ENCODE measurements at places on chromosomes 1 and 21. TPM values are rescaled to one million over a fixed set of nuclear protein-coding genes. Genes with fewer than 3 reads are reported as not detected.

DNA sequence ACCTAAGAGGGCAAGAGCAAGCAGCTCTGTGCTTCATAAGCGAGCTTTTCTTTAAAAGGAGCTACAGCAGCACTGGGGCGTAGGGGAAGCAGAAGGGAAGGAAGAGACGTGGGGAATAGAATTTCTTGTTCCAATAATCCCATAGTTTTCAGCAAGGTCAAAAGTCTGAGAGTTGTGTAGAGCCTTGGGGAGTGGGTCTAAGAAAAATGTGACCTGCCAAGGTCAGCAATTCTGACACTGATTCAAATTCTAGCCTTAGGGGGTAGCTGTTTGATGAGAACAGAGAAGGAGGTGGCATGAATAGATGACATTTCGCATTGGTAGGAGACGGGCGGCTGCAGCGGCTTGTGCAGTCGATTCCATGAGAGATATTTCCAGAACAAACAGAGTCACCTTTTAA is 22.4 kb downstream of the PRRX1 start:
- H3K27ac ChIP-seq = no peak overlapping the region
- H3K36me3 ChIP-seq = no peaks in the 10 kb centered on the region
- DNase-seq = no peak
- no peaks in the 10 kb centered on the region for H3K27me3 ChIP-seq
- H3K4me1 ChIP-seq = peaks cover 2% of the 10 kb centered on the region
- H3K4me3 ChIP-seq = no peak overlapping the region

Gene EXO1
- polyA plus RNA-seq = 1.1 TPM

Gene SPATA17
- 0.59 TPM for polyA plus RNA-seq

Gene RHBDL2
- polyA plus RNA-seq = not detected

DNA sequence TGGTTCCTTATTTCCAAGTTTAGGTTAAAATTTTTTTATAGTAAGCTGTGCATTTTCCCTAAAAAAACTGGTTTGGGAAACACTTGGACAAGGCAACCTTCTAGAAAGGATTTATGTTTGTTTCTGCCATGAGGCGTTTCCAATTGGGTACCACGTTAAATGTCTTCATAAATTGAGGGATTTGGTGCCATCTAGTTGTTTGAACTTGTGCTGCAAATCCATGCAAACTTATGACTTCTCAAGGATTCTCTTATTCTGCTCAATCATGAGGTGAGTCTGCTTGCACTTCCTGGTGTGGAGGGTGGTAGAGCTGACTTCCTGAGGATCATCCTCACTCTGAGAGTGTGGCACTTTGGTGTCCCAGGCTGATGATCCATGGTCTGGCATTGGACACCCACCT is 123.3 kb downstream of the PCNX2 start:
- H3K36me3 ChIP-seq = no peaks in the 10 kb centered on the region
- no peak overlapping the region for H3K27ac ChIP-seq
- no peak overlapping the region for H3K4me3 ChIP-seq
- H3K4me1 ChIP-seq = no peaks in the 10 kb centered on the region

Gene MX2
- 3.5 TPM for polyA plus RNA-seq

- no peaks in the 10 kb centered on the region for H3K27me3 ChIP-seq
- H3K36me3 ChIP-seq = peaks cover 3% of the 10 kb centered on the region
- no peaks in the 10 kb centered on the region for H3K4me1 ChIP-seq
- no peak overlapping the region for H3K27ac ChIP-seq
- no peak overlapping the region for H3K4me3 ChIP-seq
- no peak for DNase-seq
Measured at GRCh38 chr1:50780797-50781196, 179.3 kb downstream of the FAF1 start.

Gene SELL
- 2.0 TPM for polyA plus RNA-seq

- H3K4me1 ChIP-seq = no peaks in the 10 kb centered on the region
- no peak overlapping the region for H3K27ac ChIP-seq
- no peak overlapping the region for H3K4me3 ChIP-seq
- DNase-seq = no peak
Measured at GRCh38 chr1:39969048-39969447, 14.1 kb downstream of the MFSD2A start.

DNA sequence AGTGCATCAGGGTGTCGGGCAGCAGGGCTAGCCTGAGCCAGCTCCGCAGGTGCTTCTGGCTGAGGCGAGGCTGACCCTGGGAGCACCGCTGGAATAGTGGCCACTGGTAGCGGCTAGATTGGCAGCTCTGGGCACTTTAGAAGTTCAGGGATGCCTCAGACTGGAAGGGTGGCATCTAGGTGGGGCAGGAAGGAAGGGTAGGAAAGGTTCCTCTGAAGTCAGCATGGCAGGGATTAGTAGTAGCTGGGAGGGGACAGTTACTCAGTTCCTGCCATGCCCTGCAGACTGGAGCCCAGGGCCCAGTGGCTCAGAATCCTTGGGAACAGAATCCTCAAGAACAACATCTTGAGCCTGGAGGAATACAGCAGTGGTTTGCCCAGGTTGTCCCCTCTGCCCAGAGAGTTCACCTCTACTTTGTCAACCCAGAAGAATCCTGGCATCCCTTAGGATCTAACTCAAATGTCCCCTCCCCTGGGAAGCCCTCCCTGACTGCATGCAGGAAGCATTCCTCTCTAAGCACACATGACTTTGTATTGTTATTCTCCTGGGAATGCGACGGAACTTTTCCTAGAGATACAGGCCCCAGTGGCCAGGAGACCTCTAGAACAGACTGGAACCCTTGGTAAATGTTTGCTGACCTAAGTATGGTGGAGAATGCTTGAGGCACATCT is 39.5 kb upstream of the BCAR3 start:
- H3K36me3 ChIP-seq = no peaks in the 10 kb centered on the region
- H3K4me1 ChIP-seq = peaks cover 8% of the 10 kb centered on the region
- no peak overlapping the region for H3K4me3 ChIP-seq
- no peak for DNase-seq
- no peak overlapping the region for H3K27ac ChIP-seq

Gene GUCA2B
- polyA plus RNA-seq = 1.2 TPM

Gene LRRC71
- not detected for polyA plus RNA-seq

Data from aorta (tissue), 5 donors.